Activated CD4-positive, alpha-beta memory T cell treated with anti-CD3 and anti-CD28 coated beads for 36 hours (primary cell): ENCODE measurements at places on chromosomes 4 and X.

- DNase-seq: no peak
These were observed 53.8 kb upstream of the LNX1 start for GRCh38 chr4:53645108-53645507.

GRCh38 chrX:20410540-20410939, 143.8 kb upstream of the RPS6KA3 start:
- DNase-seq: no peak

- no peak for DNase-seq
These were observed 22.0 kb upstream of the VEGFC start for GRCh38 chr4:176814770-176815169.

GRCh38 chr4:24656906-24657305, 72.6 kb upstream of the DHX15 start:
- no peak for DNase-seq

DNA sequence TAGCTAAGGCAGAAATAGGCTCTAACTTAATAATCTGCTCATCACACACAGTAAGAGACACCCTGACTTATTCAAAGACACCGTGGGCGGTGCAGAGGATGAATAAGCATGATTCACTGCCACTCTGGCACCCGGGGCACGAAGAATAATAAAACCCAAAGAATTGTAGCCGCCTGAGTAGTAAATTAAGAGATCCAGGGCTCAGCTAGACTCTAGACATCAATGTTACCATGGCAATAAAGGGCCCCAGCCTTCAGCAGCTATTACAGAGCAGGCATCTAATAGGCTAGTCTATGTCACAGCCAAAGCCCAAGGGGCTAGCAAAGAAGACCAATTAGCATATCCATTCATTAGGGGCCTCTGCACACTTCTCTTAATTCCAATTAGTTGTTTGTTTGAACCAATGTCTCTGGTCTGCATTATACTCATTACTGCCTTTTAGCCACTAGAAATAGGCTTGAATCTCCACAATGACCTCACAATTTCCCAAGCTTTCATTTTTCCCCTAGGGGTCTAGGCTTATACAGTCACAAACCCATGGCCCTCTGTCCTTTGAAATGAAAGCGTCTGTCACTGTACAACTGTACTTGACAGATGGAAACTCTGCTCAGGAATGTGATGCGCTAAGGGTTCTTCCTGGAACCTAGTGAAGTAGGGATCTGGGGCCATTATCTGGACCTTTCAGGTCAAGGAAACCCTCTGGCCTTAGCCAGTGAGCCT, 3.0 kb upstream of the ATP1B4 start:
- DNase-seq: peak; percentile 64
